H1 (cell line): ENCODE measurements at places on chromosomes 11 and 22. TPM values are rescaled to one million over a fixed set of nuclear protein-coding genes. Genes with fewer than 3 reads are reported as not detected.

DNA sequence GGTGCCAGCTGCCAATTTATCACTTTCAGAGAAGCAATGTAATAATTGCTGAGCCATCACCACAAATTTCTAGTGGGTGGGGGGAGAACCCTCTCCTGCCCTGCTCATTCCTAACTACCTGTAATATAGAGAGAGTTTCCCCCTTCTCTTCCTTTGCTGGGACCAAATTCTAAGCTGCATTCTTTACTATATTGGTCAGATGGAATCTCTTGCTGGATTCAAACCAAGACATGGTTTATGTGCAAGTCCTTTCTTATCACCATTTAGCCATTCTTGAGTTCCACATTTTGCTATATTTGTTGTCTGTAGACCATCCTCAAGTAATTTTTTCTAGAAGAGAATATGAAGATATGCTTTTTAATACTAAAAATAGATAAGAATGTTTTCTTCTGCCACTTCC lies 452.1 kb downstream of the MN1 start:
- H3K4me3 ChIP-seq, result no peak overlapping the region
- no peak overlapping the region for H3K27ac ChIP-seq
- no peak for DNase-seq
- H3K4me1 ChIP-seq, result no peaks in the 10 kb centered on the region

- H3K27ac ChIP-seq, result no peak overlapping the region
- H3K4me1 ChIP-seq, result peaks cover 4% of the 10 kb centered on the region
- no peak overlapping the region for H3K4me3 ChIP-seq
- DNase-seq, result no peak
- H3K36me3 ChIP-seq, result no peaks in the 10 kb centered on the region
- H3K27me3 ChIP-seq, result no peaks in the 10 kb centered on the region
These were observed 18.9 kb downstream of the ARFGAP2 start for GRCh38 chr11:47157805-47158204.

DNA sequence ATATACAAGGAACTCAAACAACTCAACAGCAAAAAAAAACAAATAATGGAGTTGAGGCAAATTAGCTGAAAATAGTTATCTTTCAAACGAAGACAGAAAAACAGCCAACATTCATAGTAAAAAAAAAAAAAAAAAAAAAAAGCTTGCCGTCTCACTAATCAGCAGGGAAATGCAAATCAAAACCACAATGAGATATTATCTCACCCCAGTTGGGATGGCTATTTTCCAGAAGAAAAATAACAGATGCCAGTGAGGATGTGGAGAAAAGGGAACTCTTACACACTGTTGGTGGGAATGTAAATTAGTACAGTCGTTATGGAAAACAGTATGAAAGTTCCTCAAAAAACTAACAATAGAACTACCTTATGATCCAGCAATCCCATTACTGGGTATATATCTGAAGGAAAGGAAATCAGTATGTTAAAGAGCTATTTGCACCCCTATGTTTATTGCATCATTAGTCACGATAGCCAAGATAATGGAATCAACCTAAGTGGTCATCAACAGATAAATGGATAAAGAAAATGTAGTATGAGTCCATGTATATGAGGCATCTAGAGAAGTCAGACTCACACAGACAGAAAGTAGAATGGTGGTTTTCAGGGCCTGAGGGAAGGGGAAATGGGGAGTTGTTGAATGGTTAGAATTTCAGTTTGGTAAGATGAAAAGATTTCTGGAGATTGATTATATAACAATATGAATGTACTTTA lies 56.0 kb downstream of the USP35 start:
- H3K27me3 ChIP-seq, result no peaks in the 10 kb centered on the region
- no peak for DNase-seq
- no peak overlapping the region for H3K4me3 ChIP-seq
- H3K36me3 ChIP-seq, result no peaks in the 10 kb centered on the region
- no peak overlapping the region for H3K27ac ChIP-seq
- H3K4me1 ChIP-seq, result no peaks in the 10 kb centered on the region

The PTPN5 gene
- total RNA-seq, result 6.8 and 8.4 TPM in 2 replicates

- DNase-seq, result no peak
- no peak overlapping the region for H3K27ac ChIP-seq
- no peaks in the 10 kb centered on the region for H3K4me1 ChIP-seq
- no peak overlapping the region for H3K4me3 ChIP-seq
- no peaks in the 10 kb centered on the region for H3K36me3 ChIP-seq
These were observed 106.0 kb upstream of the ASPHD2 start for GRCh38 chr22:26323013-26323412.

- DNase-seq, result no peak
- H3K27ac ChIP-seq, result no peak overlapping the region
- no peak overlapping the region for H3K4me3 ChIP-seq
- no peaks in the 10 kb centered on the region for H3K27me3 ChIP-seq
- peaks cover 3% of the 10 kb centered on the region; the same call in 1 of the 2 replicates for H3K4me1 ChIP-seq
- no peaks in the 10 kb centered on the region for H3K36me3 ChIP-seq
These were observed 16.9 kb downstream of the ARHGAP42 start for GRCh38 chr11:100703801-100704575.

The OR51B4 gene
- total RNA-seq, result not detected in 2 replicates

The CLTCL1 gene
- total RNA-seq, result 12.4 and 17.3 TPM in 2 replicates

The ISX gene
- not detected in 2 replicates for total RNA-seq

DNA sequence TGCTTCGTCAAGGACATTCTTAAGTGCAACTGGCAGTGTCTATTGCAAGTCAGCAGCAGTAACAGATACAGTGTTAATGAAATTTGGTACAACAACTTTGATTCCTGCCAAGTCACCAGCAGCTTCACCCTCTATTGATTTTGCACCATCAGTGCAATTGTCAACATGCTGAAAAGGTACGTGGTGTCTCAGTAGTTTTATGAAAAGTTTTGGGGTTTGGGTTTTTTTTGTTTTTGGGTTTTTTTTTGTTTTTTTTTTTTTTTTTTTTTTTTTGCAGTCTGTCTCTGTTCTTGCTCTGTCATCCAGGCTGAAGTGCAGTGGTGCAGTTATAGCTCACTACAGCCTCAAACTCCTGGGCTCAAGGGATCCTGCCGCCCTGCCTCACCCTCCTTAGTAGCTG lies 19.1 kb upstream of the GRIK4 start:
- no peaks in the 10 kb centered on the region for H3K36me3 ChIP-seq

The EFEMP2 gene
- total RNA-seq, result 8.8 and 9.7 TPM in 2 replicates

GRCh38 chr11:17371614-17372013 lies 16.8 kb downstream of the KCNJ11 start:
- no peak for DNase-seq
- no peaks in the 10 kb centered on the region for H3K4me1 ChIP-seq
- H3K36me3 ChIP-seq, result no peaks in the 10 kb centered on the region
- no peak overlapping the region for H3K4me3 ChIP-seq
- H3K27ac ChIP-seq, result no peak overlapping the region

DNA sequence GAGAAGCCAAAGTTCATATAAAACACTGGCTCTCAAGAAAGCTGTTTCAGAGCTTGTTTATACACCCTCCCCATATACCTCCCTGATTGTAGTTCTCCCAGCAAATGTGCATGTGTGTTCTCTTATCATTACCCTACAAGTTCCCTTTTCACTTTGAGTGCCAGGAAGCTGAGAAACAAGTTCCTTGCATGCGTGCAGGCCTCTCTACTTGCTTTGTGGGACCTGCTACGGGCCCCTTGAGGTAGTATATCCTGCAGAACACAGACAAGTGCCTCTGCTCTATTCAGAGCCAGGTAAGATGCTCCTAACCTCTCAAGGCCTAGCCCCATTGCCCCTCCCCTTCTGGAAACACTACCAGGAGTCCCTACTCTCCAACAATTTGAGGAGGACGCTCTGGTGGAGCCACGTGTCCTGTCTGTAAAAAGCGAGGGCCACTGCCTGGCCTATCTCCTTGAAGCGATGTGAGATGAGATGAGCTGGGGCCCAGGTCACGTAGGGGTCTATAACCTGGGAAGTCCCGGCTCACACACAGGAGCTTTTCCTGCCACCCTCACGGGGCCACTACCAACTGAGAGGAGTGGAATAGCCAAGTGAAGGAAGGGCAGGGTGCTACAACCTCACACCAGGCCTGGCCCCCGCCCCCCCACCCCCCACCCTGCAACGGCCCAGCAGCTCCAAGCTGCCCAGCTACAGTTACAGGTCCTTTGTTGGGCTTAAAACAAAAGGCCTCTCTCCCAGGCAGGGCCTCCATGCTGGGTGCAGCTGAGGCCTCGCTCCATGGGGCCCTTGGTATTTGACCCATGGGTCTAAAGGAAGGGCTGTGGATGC lies 2.6 kb upstream of the ATP5MGL start:
- peaks cover 18% of the 10 kb centered on the region for H3K4me1 ChIP-seq
- peak overlapping the region; percentile 36 for H3K27ac ChIP-seq

- H3K36me3 ChIP-seq, result no peaks in the 10 kb centered on the region
- no peak overlapping the region for H3K4me3 ChIP-seq
- H3K4me1 ChIP-seq, result no peaks in the 10 kb centered on the region
- H3K27ac ChIP-seq, result no peak overlapping the region
These were observed 14.6 kb downstream of the MRGPRF start for GRCh38 chr11:68998390-68998911.

DNA sequence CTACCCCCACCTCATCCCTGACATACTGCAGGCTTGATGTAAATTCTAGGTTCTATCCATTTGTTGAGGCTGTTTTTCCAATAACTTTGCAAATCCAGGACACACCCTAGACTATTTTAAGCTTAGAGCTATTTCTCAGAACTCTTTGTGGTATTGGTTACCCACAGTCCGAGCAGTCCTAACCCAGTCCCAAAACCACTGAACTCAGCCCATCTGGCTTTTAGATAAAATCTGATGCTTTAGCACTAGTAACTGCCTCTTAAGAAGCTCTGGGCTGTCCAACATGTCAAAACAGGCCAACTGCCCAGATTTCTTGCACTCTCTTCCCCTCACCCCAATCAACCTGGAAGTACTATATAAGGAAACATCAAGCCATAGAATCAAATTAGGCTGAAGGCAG lies 344.4 kb upstream of the CADM1 start:
- H3K27me3 ChIP-seq, result no peaks in the 10 kb centered on the region
- no peak overlapping the region for H3K27ac ChIP-seq
- no peaks in the 10 kb centered on the region for H3K4me1 ChIP-seq
- DNase-seq, result no peak
- no peaks in the 10 kb centered on the region for H3K36me3 ChIP-seq
- no peak overlapping the region for H3K4me3 ChIP-seq

DNA sequence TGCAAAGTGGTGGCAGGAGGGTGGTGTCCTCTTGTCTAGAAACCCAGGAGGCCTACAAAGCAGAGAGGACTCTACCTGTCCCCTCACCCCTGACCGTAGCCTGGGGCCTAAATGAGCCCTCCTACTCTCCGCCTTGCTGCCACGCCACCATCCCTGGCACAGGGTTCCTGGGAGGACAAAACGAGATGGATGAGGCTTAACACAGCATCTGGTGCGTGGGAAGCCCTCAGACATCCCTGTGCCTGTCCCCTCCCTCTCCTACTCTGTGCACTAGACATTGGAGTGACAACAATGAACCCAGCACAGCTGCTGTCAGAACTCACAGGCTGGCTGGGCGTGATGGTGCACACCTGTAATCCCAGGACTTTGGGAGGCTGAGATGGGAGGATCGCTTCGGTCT lies 36.4 kb upstream of the DKK3 start:
- H3K4me1 ChIP-seq, result no peaks in the 10 kb centered on the region
- H3K27me3 ChIP-seq, result no peaks in the 10 kb centered on the region; the same call in 1 of the 2 replicates
- no peak for DNase-seq
- H3K36me3 ChIP-seq, result no peaks in the 10 kb centered on the region
- H3K4me3 ChIP-seq, result no peak overlapping the region

GRCh38 chr11:132278801-132279574 lies 908.6 kb downstream of the NTM start:
- H3K27me3 ChIP-seq, result no peaks in the 10 kb centered on the region
- H3K4me3 ChIP-seq, result no peak overlapping the region
- no peaks in the 10 kb centered on the region for H3K36me3 ChIP-seq
- H3K4me1 ChIP-seq, result peaks cover 2% of the 10 kb centered on the region
- H3K27ac ChIP-seq, result no peak overlapping the region

DNA sequence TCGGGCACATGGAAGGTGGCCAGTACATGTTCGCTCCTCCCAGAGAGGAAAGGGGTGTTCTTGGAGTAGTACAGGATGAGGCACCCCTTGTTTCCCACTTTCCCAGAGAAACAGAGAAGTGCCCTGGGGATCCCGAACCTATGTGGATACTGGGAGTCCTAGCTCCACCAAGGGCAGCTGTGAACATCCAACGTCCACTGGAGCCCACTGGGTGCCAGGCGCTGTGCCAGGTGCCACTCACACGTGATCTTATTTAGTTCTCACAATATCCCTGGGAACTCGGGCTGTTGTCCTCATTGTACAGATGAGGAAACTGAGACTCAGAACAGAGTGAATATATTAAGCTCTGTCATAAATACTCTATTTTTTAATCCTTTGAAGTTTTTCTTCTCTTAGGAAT lies 12.0 kb downstream of the SLCO2B1 start:
- no peaks in the 10 kb centered on the region; the same call in 1 of the 2 replicates for H3K4me1 ChIP-seq
- H3K36me3 ChIP-seq, result no peaks in the 10 kb centered on the region
- no peaks in the 10 kb centered on the region for H3K27me3 ChIP-seq
- no peak for DNase-seq
- H3K4me3 ChIP-seq, result no peak overlapping the region
- no peak overlapping the region for H3K27ac ChIP-seq

GRCh38 chr11:26287067-26287518 lies 44.8 kb upstream of the ANO3 start:
- H3K27me3 ChIP-seq, result no peaks in the 10 kb centered on the region
- no peaks in the 10 kb centered on the region for H3K36me3 ChIP-seq
- H3K27ac ChIP-seq, result no peak overlapping the region
- H3K4me1 ChIP-seq, result 0 out of 2 replicates have a peak, but pooled peaks cover 2% of the 10 kb centered on the region
- no peak for DNase-seq
- H3K4me3 ChIP-seq, result no peak overlapping the region

The H19 gene
- 5.2 and 5.6 TPM in 2 replicates for total RNA-seq

DNA sequence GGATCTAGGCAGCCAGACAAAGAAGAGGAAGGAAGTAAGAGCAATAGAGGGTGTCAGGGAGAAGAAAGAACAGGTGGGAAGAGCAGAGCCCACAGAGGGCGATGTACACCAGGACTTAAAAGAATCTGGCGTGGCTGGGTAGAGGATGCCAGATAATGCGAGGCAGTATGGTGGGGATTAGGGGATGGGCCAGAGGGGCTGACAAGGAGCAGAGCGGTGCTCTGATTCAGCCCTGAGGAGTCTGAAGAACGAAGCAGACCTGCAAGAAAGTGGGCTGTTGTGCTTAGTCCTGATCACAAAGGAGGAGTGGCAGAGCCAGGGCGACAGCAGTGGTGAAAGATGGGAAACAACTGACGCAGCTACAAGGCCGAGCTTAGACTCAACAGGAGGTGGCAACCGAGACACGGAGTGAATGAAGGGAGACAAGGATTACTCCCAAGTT lies 163.7 kb downstream of the LARGE1 start:
- H3K4me1 ChIP-seq, result peaks cover 7% of the 10 kb centered on the region
- no peak for DNase-seq
- H3K4me3 ChIP-seq, result no peak overlapping the region
- no peaks in the 10 kb centered on the region for H3K27me3 ChIP-seq
- 0 out of 2 replicates have a peak overlapping the region, but pooled peaks have one; percentile 8 for H3K27ac ChIP-seq

DNA sequence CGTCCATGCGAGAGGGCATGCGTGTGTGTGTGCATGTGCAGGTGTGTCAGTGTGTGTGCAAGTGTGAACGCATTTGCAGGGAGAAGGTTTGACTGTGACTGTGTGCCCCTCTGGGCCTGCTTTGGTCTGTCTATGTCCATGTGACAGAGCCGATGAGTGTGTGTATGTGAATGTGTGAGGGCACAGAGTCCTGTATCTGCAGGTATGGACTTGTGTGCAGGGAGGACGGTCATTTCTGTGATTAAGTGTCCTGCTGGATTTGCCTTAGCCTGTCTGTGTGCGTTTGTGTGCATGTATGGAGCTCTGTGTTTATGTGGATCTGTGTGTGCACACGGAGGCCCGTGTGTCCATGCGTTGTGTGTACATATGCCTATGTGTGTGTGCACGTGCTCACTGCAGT lies 5.4 kb downstream of the EMID1 start:
- H3K4me1 ChIP-seq, result no peaks in the 10 kb centered on the region
- no peak for DNase-seq
- H3K4me3 ChIP-seq, result no peak overlapping the region
- no peak overlapping the region; the same call in 1 of the 2 replicates for H3K27ac ChIP-seq
- H3K36me3 ChIP-seq, result no peaks in the 10 kb centered on the region
- H3K27me3 ChIP-seq, result no peaks in the 10 kb centered on the region
